Activated CD4-positive, alpha-beta T cell treated with anti-CD3 and anti-CD28 coated beads, Interleukin-2, amount 50 U/mL, for 1 hour (primary cell): ENCODE measurements at places on chromosomes 5 and 9.

DNA sequence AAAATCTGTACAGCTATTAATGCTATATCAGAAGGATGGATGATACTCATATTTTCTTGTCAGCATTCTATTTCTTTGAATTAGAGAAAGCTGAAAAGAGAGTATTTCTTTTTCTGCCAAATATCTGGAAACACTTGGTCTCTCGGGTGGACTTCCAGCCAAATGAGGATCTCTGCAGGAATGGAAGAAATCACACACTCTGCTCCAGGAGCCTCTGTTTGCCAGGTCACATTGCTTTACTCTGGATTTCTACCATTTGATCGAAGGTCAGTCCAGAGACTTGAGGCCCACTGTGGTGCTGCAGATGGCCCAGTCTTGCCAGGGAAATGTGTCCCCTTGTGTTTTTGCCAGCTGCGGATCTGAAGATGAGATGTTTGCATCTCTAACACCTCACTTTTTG lies 154.1 kb downstream of the PCSK1 start:
- no peak for DNase-seq

GRCh38 chr9:101677861-101678260 lies 60.6 kb downstream of the GRIN3A start:
- DNase-seq = no peak

- DNase-seq = no peak
Observed at GRCh38 chr5:162503796-162504195, 436.2 kb downstream of the GABRG2 start.

GRCh38 chr9:82600536-82601292 lies 462.2 kb downstream of the RASEF start:
- no peak for DNase-seq

DNA sequence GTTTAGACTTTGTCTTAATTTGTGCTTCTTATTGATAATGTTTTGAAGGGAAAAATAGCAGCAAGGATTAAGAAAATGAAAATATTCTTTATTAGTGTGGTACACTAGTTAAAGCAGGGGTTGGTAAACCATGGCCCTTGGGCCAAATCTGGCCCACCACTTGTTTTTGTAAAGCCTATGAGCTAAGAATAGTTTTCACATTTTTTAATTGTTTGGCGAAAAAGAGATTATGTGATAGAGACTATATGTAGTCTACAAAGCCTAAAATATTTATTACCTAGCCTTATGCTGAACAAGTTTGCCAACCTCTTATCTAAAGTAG lies 57.2 kb downstream of the KCNN2 start:
- no peak for DNase-seq

DNA sequence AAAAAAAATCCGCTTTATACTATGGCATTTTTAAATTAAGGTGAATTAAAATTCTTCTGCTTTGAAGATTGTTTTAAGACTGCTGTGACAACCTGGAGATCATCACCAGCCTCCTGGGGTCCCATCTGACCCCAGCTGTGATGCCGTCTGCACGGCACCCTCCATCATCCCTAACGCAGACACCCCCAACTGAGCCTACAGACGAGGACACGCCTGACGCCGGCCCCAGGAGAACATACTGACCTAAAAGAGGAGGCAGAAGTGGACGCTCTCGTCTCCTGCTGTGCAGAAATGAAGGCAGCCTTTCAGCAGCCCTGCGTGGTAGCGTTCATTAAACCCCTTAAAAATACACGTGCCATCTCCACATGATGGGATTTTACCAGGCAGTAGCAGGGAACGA lies 125.6 kb upstream of the PPP1R26 start:
- DNase-seq = no peak

- DNase-seq = no peak
Observed at GRCh38 chr5:71711610-71712009, 7.5 kb upstream of the CARTPT start.

GRCh38 chr9:84079994-84080393 lies 99.4 kb downstream of the RMI1 start:
- DNase-seq = no peak

- DNase-seq = no peak
Observed at GRCh38 chr5:138807182-138807581, 54.0 kb downstream of the CTNNA1 start.

DNA sequence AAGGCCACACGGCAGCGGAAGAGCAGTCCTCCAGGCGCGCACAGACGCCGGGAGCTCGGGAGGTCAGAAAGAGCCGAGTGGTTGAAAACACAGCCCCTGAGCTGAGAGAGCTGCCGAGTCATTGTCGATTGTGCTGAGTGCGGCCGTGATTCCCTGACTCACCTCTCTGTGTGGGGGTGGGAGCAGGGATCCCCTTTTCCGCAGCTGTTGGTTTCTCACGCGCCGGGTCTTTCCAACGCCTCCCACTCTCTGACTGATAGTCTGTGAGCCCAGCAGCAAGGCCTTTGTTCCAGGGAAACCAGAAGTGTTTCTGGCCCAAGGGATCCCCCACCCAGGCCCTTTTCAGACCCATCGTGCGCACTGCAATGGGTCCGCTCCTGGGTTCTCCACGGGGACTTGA lies 97.3 kb downstream of the MRPL36 start:
- DNase-seq = no peak

DNA sequence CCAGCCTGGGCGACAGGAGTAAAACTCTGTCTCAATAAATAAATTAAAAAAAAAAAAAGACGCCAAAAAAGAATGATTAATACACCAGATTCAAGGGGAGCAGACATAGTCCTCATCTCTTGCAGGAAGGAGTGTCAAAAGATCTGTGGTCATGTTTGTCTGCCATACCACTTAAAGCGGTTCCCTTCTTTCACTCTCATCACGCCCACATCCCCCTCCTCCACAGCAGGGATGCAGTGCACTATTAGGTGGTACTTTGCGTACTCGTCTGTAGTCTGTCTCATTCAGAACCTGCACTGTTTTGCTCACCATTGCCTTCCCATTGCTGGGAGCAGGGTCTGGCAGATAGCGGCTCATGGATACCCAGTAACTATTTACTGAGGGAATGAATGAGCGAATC lies 11.2 kb downstream of the CDHR2 start:
- DNase-seq = no peak

DNA sequence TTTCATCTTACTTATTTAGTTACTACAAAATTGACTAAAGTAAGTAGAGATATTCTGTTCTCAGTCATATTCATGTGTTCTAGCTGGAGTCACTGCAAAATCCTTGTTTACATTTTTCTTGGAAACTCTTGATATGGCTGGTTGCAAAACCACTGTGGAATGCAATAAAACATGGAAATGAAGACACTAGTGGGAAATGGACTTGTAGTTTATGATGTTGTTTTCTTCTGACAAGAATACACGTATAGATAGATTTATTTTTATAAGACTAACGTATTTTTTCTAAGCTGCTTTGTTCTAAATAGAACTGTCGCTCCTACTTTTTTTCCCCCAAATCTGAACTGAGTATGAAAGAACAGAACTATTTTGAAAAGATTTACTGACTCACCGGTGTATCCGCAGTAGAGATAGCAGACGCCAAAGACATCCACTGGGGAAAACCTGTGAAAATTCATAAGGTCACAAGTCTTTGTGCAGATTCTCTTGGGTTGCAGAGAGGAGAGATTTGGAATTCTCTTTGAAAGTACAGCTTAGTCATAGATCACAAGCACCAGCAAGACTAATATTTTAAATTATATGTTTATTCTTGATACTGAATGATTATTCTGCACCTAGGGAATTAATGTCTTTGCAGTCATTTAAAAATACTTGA lies 119.6 kb upstream of the TAF11L2 start:
- DNase-seq = no peak

DNA sequence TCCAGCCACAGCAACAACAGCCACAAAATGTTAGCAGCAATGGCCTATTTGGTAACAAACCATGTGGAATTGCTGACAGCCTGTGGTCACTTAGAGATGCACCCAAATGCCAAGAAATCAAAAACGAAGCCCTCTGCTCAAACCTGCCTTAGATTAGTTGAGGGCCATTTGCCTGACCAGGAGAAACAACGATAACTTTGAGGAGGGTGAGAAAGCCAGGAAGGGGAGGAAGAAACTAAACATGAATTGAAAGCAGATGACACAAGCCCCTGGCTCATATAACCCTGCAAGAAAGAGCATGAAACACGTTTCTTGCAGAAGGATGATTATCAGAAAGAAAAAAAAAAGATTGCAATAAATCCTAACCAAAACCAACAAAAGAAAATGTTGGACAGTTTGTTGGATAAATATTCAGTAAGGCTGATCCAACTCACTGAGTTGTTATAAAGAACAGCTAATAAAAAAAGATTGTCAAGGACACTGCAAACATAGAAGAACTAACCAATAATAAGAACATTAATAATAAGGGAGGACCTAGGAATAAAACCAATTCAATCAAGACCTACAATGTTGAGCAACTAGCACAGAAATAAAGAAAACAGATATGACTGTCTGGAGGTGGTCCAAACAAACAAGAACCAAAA lies 140.5 kb upstream of the SLC30A5 start:
- DNase-seq = no peak

GRCh38 chr5:148961261-148962199 lies 101.3 kb downstream of the SH3TC2 start:
- DNase-seq = no peak

GRCh38 chr5:537098-537497 lies 12.8 kb upstream of the SLC9A3 start:
- DNase-seq = no peak

DNA sequence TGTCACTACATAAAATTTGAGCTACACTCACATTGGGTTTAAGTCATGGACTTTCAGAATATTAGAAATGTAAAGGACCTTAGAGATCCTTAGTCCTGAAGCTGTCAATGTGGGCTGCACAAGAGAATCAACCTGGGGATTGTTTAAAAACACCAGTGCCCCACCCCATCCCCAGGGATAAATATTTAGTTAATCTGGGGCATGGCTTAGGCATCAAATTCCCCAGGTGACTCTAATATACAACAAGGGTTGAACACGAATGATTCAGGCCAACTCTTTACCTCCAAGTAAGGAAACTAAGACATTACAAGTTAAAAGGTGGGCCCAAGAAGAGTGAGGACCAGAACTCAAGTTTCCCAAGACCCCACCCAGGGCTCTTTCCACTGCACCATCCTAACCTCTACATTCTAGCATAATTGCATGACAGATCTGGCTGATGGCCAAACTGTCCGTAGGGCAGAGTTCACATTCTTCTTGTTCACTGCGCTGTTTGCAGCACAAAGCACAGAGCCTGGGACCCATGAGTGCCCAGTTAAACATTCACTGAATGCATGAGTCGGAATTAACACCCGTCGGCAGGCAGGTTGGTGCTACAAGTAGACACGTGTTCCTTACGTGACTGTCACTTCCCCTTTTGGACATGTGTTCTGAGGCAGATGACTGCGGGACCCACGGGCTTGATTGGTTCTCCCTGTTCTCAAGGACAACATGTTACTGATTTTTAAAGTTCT lies 25.2 kb downstream of the CYFIP2 start:
- DNase-seq = no peak

DNA sequence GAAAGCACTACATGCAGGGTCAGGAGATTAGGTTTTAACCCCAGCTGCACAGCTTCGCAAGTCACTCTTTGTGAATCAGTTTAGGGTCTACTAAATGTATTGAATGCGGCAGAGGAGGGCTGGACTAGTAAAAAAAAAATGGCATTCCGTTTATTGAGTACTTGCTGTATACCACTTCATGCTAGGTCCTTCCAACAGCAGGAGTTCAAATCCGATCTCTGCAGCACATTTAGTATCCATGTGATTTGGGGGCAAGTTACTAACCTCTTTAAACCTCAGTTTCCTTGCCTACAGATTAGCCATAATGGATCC lies 204.4 kb downstream of the SNCAIP start:
- no peak for DNase-seq

DNA sequence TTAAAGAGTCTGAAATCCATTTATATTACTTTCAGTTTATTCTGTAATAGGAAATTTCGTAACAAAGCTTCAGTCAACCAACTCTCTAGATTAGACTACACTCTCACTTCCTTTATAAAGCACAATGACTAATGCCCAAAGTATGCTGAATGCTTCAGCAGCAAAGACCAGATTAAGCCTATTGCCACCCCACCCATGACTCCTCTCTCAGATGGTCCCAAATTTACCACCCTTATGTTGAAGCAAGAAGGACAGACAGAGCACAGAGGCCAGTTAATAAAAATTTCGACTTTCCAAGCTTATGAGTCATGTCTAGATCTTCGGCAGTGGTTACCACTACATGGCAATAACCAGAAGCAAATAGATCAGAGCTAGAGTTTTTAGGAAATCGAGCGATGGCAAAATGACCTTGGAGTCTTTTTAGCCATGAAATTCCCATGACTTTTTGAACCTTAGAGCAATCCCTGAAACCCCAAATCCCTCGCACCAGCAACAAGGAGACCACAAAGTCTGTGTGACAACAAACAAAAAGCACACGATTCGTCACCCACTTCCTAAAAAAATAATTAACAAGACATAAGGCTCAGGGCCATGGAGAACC lies 287.8 kb upstream of the RASA1 start:
- no peak for DNase-seq

DNA sequence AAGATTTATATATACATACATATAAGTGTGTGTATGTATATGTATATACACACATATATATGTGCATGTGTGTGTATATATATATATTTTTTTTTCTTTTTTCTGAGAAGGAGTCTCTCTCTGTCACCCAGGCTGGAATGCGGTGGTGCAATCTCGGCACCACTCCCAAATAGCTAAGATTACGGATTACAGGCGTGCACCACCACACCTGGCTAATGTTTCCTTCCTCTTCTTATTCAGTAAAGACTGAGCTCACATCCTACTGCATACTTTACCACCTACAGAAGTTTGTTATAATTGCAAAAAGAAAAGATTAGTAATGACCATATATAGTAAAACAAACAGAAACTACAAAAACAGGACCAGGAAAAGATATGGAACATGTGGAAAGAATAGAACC lies 23.1 kb upstream of the ZNF354B start:
- DNase-seq = no peak

DNA sequence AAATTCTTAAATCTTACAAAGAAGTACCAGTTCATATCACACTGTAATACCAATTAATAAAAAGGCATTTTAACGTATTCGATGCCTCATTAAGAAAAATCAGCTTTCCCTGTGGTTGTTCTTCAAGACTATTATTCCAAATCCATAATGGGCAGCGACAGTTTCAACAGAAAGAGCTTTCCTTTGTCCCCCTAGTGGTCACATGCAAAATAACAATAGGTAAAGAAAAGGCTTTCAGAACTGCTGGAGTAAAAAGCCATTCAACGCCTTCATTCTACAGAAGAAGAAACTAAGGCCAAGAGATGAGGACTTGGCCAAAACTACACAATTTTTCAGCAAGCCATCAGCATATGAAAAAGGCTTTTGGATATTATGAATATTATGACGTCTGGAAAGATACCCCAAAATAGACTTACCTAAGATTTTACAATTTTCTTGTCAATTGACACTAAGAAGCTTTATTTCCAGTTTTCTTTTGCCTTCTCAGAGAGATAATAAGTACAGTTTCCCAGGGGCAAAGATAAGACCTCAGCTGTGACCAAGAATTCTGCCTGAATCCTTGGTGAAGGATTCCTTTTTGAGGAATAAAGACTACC lies 6.7 kb upstream of the CDH6 start:
- no peak for DNase-seq

GRCh38 chr5:42756606-42757601 lies at the start of gene CCDC152:
Gene CCDC152 (plus strand): TSS chr5:42756818. CDS start chr5:42759122, 2,304 bp downstream.
- peak; percentile 50 for DNase-seq

GRCh38 chr5:12023614-12024241 lies 119.5 kb upstream of the CTNND2 start:
- no peak for DNase-seq
